ENCODE measurements at places on chromosomes 12 and 14.

GRCh38 chr12:110114528-110114937 lies 9.6 kb upstream of the IFT81 start:
- DNase-seq: no peak

DNA sequence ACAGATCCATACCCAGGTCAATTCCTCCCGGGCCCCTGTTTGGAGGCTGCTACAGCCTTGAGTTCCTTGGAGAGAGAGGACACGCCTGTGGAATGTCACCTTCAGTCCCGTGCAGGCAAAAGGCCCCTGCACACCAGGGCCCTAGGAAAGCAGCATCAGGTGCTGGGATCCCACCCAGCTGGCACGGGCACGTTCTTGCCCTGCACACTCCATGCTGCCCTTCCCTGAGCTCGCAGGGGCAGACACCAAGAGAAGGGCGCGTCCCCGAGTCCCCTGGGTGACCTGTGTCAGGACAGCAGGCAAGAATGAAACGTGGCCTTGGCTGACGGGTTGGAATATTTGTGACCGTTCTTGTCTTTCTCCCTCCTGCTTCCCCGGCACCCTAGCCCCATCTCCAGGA lies 67.7 kb downstream of the TSPAN11 start:
- no peak for DNase-seq

GRCh38 chr14:25400607-25401206 lies 350.8 kb upstream of the STXBP6 start:
- DNase-seq: peak; percentile 67

- DNase-seq: no peak
Observed at GRCh38 chr12:3101309-3102024, 24.3 kb downstream of the TSPAN9 start.

DNA sequence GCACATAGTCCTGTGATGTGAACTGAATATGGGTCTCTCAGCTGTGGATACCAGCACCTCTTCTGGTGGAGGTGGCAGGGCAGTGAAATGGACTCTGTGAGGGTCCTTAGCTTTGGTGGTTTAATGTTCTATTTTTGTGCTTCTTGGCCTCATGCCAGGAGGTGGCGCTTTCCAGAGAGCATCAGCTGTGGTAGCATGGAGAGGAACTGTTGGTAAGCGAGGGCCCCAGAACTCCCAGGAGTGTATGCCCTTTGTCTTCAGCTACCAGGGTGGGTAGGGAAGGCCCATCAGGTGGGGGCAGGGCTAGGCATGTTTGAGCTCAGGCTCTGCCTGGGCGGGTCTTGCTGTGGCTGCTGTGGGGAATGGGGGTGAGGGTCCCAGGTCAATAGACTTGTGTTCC lies 241.7 kb downstream of the AEBP2 start:
- no peak for DNase-seq

DNA sequence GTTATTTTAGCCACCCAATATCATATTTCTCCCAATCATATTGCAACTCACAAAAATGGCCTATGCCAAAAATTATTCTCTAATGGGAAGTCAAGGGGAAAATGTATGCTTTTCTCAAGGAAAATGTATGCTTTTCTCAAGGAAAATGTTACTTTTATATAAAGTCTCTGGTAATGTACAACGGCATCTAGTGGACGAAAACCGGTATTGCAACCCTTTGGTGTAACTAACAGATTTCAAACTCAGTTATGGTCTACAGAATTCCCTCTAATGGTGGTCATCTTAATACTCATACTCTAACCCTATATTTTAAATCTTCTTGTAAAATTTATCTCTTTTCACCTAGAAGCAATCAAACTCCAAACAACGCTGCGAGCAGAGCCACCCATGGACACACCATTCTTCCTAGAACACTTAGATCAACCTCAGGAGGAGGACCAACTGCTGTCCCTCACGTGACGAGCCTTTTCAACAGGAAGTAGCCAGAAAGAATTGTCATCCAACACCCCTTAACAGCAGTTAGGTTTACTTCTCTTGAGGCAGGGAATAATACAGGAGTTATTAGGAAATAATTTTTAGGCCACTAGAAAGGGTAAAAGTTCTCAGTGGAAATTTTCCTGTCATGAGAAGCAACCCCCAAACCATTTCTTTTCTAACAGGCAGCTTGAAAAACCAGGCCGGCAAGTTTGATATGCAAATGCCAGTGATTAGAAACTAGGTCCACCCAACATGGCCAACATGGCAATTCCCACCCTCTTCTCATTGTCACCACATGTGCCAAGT lies 20.1 kb downstream of the APOBEC1 start:
- DNase-seq: peak; percentile 10

DNA sequence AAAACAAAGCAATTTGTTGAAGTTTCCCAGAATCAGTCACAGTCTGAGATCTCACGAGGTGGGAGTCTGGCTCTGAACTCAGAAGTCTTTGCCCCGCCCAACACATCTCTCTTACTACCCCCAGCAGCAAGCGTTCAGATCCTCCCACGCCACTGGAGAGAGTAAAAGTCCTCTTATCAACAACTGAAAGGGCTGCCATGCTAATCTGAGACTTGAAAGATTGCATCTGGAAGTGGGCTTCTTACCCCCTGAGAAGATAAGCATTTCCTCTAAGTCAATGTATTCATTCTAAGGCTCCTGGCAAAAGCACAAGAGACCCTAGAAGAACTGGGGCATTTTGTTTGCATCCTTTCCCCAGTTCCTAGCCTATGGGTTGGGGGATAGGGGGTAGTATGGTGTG lies 34.1 kb upstream of the STON2 start:
- no peak for DNase-seq

GRCh38 chr14:101500061-101500460 lies 61.2 kb upstream of the DIO3 start:
- DNase-seq: no peak

- DNase-seq: no peak
Observed at GRCh38 chr12:27998658-27999057, 26.1 kb upstream of the PTHLH start.

GRCh38 chr12:6612247-6612646 lies 5.1 kb upstream of the CHD4 start:
- DNase-seq: no peak

GRCh38 chr12:132224484-132224883 lies 80.2 kb downstream of the NOC4L start:
- DNase-seq: no peak

DNA sequence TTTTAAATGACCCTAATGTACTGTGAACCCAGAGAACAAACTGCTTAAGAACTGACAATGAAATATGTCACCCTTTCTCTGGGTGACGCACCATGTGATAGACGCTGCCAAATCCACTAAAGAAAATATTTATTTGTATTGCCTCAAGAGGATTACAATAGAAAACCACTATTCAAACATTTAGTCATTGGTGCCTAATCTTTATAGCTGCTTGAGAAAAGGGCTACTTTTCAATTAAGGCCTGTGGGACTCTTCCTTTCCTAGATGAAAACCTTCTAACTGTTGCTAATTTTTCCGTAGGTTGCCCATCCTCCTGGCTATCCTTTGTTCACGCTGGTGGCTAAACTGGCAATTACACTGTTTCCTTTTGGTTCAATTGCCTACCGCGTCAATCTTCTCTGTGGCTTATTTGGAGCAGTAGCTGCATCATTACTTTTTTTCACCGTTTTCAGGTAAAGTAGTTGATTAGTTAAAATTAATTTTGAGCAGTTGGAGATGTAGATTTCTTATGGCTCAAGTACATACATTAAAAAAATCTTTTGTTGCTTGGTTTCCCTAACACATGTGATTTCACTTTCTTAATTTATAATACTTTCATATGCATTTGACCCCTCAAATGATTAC lies 6.0 kb downstream of the TMEM260 start:
- no peak for DNase-seq

GRCh38 chr12:3622021-3622821 lies 130.7 kb downstream of the CRACR2A start:
- no peak for DNase-seq

DNA sequence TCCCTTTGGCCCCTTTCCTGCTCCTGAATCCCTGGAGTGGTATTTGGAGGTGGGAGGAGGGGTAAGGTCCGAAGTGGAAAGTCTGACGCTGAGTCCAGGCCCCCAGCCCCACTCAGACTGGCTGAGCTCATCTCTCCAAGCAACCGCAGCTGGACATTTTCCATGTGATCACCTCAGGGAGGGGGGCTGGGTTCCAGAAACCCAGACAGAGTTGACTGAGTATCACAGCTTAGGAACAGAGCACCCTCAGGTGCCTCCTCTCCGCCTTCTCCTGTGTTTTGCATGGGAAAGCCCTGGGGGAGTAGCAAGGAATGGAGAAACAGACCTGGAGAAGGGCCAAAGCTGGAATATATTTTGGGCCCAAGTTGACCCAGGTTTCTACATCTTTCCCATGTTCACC lies 8.0 kb upstream of the ITGA5 start:
- DNase-seq: no peak

DNA sequence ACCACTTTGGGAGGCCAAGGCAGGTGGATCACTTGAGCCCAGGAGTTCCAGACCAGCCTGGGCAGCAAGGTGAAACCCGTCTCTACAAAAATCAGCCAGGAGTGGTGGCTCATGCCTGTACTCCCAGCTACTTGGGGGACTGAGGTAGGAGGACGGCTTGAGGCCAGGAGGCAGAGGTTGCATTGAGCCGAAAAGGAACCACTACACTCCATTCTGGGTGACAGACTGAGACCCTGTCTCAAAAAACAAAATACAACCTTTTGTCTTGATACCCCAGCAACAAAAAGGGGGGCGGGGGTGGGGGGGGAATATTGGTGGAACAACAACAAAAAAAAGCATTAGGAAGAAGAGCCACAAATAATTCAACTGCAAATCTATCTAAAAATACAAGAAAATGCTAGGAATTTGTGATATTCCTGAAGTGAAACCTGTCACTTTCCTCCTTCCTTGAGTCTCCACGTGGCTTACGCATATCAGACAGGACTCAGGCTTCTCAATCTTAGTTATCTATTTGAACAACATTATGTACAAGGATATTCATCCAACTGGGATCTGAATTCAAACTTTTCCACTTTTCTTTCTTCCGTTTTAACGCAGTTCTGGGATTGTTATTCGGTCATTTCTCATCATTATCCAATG lies 1.3 kb downstream of the R3HDM2 start:
- DNase-seq: no peak

DNA sequence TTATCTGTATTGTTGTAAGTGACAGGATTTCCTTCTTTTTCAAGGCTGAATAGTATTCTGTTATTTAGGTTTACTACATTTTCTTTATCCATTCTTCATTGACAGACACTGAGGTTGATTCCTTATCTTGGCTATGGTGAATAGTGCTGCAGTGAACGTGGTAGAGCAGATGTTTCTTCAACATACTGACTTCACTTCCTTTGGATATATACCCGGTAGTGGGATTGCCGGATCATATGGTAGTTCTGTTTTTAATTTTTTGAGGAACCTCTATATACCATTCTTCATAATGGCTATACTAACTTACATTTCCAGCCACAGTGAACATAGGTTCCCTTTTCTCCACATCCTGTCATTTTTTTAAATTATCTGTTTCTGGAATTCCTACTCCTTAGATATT lies 21.8 kb downstream of the DERA start:
- DNase-seq: no peak

GRCh38 chr14:93731753-93732152 lies 56.5 kb downstream of the PRIMA1 start:
- DNase-seq: no peak

GRCh38 chr14:69291396-69291795 lies 31.4 kb downstream of the GALNT16 start:
- DNase-seq: no peak

GRCh38 chr14:90659156-90659555 lies 157.1 kb downstream of the TTC7B start:
- no peak for DNase-seq

- no peak for DNase-seq
Observed at GRCh38 chr12:46298261-46298660, 29.4 kb upstream of the SLC38A1 start.

GRCh38 chr14:44291366-44291915 lies 215.6 kb downstream of the FSCB start:
- no peak for DNase-seq

DNA sequence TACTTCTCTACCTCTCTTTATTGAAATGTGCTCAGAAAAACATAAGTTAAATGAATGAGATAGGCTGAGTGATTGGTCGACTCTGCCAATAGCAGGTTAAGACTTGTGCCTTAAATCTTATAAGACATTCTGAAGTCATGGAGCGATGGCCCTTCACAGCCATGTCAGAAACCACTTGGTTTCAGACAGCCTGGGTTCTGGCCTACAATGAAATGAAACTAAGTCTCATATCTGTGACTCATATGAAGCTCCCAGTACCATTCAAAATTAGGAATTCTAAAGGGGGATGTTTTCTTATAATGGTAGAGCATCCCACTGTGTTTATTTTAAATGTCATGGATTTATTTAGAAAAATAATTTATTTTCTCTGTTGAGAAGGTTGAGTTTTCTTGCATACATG lies 42.6 kb downstream of the PLXNC1 start:
- DNase-seq: no peak

GRCh38 chr12:109120095-109120494 lies 3.7 kb downstream of the ACACB start:
- DNase-seq: no peak

DNA sequence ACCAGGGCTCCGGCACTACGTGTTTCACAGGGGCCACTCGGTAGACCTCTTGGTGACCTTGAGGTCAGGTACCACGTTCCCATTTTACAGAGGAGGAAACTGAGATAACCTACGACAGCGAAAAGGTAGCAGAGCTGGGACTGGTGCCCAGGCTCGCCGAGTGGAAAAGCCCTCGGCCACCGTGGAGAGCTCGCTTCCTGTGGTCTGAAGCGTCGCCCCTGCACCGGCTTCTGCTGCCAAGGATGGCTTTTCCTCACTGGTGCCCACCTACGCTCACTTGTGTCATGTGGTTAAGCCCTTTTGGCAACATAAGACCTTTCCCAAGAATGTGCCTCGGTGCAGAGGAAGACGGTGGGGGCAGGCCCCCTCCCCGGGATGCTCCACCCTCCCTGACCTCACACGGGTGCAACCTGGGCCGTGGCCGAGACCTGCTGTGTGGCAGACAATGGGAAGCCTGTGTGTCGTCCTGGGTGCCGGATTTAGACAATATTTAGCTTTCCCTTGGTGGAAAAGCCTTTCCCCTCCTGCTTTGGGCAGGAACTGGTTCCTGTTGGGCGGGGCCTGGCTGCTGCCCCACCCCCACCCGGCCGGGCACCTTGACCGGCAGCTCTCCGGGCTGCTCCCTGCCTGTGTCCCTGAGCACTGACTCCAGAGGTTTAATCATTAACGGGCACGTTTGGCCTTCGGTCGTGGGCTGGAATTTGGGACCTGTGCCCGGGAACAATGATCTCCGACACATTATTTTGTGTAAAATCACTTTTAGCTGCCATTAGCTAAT lies 32.4 kb upstream of the PPP1R13B start:
- DNase-seq: no peak

- DNase-seq: no peak
Observed at GRCh38 chr12:95994476-95994875, 1.7 kb downstream of the HAL start.
